ENCODE measurements at places on chromosomes 6 and 20. TPM values are rescaled to one million over a fixed set of nuclear protein-coding genes. Genes with fewer than 3 reads are reported as not detected.

Gene ZNF165
- 3.5 TPM for total RNA-seq

Gene MATN4
- total RNA-seq, result 0.24 TPM

DNA sequence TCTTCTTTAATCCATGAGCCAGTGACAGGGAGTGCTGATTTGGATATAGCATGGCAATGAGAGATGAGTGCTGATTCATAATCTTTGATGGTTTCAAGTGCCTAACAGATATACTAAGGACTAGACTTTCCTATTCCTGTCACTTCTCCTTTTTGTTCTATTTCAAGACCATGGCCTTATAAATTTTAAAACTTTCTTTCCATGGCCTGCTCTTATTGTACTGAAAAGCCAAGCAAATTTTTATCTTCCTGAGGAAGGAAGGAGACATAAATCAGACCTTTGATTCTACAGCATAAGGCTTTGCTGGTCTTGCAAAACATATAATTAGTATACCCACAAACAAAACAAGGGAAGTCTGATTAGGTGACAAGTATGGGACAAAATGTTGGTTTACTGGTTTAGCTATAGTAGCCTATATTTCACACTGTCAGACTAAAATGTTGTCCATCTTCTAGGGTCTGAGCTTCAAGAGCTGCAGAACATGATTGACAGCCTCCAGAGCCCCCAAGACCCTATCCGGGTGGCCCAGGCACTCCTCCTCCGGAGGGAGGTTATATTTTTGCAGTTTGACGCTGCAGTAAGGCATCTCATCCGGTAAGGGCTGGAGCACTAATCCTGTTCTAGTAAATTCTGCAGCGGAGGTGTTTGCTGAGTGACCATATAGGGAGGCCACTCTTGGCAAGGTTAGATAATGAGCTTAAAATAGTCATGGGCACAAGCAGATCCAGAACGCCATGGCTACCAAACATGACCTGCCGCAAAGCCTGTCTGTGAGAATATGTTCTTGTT is 82.3 kb downstream of the CD164 start:
- no peak for DNase-seq

Gene GNAS-AS1
- total RNA-seq, result 0.13 TPM

GRCh38 chr20:32811886-32812285 is 7.9 kb upstream of the MAPRE1 start:
- DNase-seq, result no peak

DNA sequence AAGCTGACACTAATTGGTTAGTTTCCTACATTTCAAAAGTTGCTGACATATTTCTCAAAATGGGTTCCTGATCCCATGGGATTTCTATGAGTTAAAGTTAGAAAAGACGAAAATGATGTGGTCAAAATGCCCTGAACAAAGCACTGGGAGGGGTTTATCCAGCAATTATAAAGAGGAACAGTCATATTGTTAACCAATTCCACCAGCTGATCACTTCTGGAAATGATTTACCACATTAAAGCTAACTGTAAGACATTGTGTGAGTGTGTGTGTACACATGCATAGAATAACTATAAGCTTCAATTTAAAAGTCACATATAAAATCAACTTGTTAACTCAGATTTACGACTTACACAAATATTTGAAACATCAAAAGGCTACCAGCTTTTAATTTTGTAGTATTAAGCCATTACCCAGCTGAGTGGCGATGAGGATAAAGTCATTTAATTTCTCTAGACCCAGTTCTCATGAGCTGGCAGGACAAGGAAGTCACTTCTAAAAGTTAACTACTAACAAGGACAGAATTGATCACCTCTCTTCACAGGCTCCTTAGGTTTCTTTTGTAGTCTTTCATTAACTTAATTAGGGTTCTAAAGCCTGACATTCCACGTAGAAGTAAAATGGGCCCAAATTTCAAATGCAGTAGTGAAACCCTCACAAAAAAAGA is 40.4 kb downstream of the MAN1A1 start:
- DNase-seq, result no peak

Gene GJA10
- not detected for total RNA-seq

Gene OVOL2
- 2.0 TPM for total RNA-seq

Gene VNN1
- under 0.01 TPM for total RNA-seq

DNA sequence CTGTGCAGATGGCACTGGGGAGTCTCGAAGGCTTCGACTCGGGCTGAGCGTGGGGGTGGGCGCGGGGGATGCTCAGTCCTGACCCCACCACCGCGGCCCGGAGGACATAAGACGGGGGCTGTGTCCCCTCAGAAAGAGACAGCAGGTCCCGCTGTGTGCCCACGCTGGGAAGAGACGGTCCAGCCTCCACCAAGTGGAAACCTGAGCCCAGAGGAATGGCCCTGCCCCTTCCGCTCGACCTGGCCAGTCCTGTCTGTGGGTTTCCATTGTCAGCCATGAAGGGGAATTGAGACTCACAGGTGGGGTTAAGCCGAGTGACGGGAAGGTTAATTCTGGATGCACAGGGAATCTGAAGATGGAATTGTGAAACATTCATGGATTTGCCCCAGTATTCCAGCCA is 442.7 kb downstream of the PREX1 start:
- no peak for DNase-seq

GRCh38 chr6:151998784-151999183 is 191.3 kb downstream of the ESR1 start:
- DNase-seq, result no peak

Gene HLA-DRA
- 0.67 TPM for total RNA-seq
